ENCODE measurements at places on chromosomes 16 and 17. TPM values are rescaled to one million over a fixed set of nuclear protein-coding genes. Genes with fewer than 3 reads are reported as not detected.

- no peak for DNase-seq
Measured at GRCh38 chr16:89023621-89024511, 46.9 kb upstream of the CBFA2T3 start.

GRCh38 chr16:30893417-30893743, 497 bp downstream of the BCL7C start:
- no peak for DNase-seq

ZFP3 gene
- polyA plus RNA-seq = 2.0 TPM

KRTAP3-2 gene
- polyA plus RNA-seq = not detected

GRAP gene
- polyA plus RNA-seq = 0.06 TPM

TSPOAP1 gene
- polyA plus RNA-seq = 5.6 TPM
